ENCODE measurements at places on chromosomes 6 and 20.

- no peak overlapping the region for H3K27ac ChIP-seq
- no peak overlapping the region for H3K4me3 ChIP-seq
- H3K36me3 ChIP-seq, result no peaks in the 10 kb centered on the region
- H3K4me1 ChIP-seq, result peaks cover 4% of the 10 kb centered on the region
- H3K27me3 ChIP-seq, result no peaks in the 10 kb centered on the region
These were observed 219.8 kb upstream of the UFL1 start for GRCh38 chr6:96301781-96302180.

DNA sequence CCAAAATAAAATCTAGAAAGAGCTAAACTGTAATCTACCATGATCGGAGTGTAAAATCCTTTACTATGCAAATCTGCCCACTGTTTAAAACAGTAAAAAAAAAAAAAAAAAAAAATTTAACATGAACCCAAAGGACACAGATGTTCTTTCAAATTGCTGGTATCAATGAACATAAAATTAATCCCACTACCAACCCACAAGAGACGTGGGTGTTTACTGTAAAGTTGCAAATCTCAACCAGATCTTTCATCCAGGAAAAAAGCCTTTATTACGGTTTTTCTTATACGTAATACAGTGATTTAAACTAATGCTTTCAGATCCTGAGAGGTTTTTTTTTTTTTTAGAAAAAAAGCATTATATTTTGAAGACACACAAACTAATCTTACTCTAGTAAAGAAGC, 2.5 kb downstream of the CDK19 start:
- H3K27me3 ChIP-seq, result no peaks in the 10 kb centered on the region
- H3K4me1 ChIP-seq, result peaks cover 19% of the 10 kb centered on the region
- no peak for DNase-seq
- H3K36me3 ChIP-seq, result no peaks in the 10 kb centered on the region
- H3K4me3 ChIP-seq, result no peak overlapping the region
- H3K27ac ChIP-seq, result no peak overlapping the region

GRCh38 chr6:155993240-155993639, 537.6 kb upstream of the NOX3 start:
- no peak for DNase-seq
- no peak overlapping the region for H3K27ac ChIP-seq
- no peaks in the 10 kb centered on the region for H3K4me1 ChIP-seq
- no peaks in the 10 kb centered on the region for H3K27me3 ChIP-seq
- no peaks in the 10 kb centered on the region for H3K36me3 ChIP-seq
- no peak overlapping the region for H3K4me3 ChIP-seq

DNA sequence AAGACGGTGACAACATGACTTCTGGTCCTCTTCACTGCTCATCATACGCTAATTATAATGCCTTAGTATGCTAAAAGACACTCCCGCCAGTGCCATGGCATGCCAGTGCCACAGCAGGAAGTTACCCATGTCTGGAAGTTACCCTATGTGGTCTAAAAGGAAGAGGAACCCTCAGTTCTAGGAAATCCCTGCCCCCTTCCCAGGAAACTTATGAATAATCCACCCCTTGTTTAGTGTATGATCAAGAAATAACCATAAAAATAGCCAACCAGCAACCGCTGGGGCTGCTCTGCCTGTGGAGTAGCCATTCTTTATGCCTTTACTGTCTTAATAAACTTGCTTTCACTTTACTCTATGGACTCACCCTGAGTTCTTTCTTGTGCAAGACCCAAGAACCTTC, 15.8 kb upstream of the SERPINB9 start:
- no peak for DNase-seq
- no peaks in the 10 kb centered on the region for H3K4me1 ChIP-seq
- H3K27me3 ChIP-seq, result no peaks in the 10 kb centered on the region
- H3K4me3 ChIP-seq, result no peak overlapping the region
- no peaks in the 10 kb centered on the region for H3K36me3 ChIP-seq
- no peak overlapping the region for H3K27ac ChIP-seq

DNA sequence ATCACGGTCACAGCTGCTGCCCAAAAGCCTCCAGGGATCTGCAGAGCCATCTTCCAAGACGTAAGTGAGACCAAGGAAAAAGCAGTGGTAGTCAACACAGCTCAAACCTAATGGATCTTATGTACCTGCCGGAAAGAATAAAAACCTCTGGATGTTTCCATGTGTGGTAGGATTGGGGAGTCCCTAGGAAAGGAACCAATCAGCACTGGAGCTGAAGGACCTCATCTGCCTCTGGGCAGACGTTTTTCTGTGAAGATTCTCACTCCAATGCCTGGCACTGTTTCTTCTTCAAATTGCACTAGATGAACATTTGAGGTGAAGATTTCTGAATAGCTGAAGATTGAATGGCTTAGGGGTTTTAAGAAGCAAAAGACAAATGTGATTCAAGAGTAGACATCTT, at the start of gene HLA-DQB2:
HLA-DQB2 (minus strand) TSS at position 112 of the 400 bp plus-strand sequence; CDS start at position 50, 62 bp downstream.
- H3K4me1 ChIP-seq, result no peaks in the 10 kb centered on the region
- no peak within 1 kb of the TSS for H3K27ac ChIP-seq
- no peak within 1 kb of the TSS for H3K4me3 ChIP-seq
- H3K36me3 ChIP-seq, result no peaks in the 10 kb centered on the region
- H3K27me3 ChIP-seq, result peaks cover 24% of the 10 kb centered on the region

- no peak overlapping the region for H3K27ac ChIP-seq
- H3K36me3 ChIP-seq, result no peaks in the 10 kb centered on the region
- H3K27me3 ChIP-seq, result no peaks in the 10 kb centered on the region
- no peak for DNase-seq
These were observed 138.1 kb upstream of the GPR6 start for GRCh38 chr6:109840034-109840433.
